Stomach (tissue), 19 donors: ENCODE measurements at places on chromosomes 16 and 17. TPM values are rescaled to one million over a fixed set of nuclear protein-coding genes. Genes with fewer than 3 reads are reported as not detected.

The PIEZO1 gene
- total RNA-seq: 81.7 TPM

- no peak for DNase-seq
Measured at GRCh38 chr17:81221371-81221841, 1.4 kb downstream of the CEP131 start.

- DNase-seq: peak; percentile 91
Measured at GRCh38 chr17:40191237-40192208, 14.3 kb downstream of the RAPGEFL1 start.

- DNase-seq: no peak
Measured at GRCh38 chr16:73319737-73320136, 271.8 kb upstream of the ZFHX3 start.

DNA sequence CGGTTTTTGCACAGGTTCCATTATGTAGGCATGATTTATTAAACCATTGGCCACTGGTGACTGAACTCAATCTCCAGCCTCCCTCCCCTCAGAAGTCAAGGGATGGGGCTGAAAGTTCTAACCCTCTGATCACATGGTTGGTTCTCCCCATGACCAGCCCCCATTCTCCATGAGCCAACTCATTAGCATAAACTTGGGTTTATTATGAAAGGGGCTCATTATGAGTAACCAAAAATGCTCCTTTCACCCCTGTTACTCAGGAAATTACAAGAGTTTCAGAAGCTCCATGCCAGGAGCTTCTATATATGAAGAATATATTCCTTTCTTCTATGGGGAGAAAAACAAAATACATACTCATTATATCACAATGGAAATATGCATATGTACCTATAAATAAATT, 555.3 kb downstream of the HS3ST4 start:
- no peak for DNase-seq

DNA sequence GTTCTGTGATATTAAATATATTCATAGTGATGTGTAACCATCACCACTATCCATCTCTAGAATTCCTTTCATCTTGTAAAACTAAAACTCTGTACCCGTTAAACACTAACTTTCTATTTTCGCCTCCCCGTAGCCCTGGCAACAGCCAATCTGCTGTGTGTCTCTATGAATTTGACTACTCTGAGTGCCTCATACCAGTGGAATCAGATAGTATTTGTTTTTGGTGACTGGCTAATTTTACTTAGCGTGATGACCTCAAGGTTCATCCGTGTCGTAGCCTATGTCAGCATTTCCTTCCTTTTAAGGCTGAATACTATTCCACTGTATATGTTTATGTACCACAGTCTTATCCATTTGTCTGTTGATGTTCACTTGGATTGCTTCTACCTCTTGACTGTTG, 18.2 kb downstream of the CHD9 start:
- no peak for DNase-seq

The NUP85 gene
- 220 TPM for total RNA-seq

The TMEM100 gene
- total RNA-seq: 23.2 TPM

- DNase-seq: peak; percentile 60
Measured at GRCh38 chr17:83199500-83200201, 120.2 kb downstream of the METRNL start.

- DNase-seq: peak; percentile 77
Measured at GRCh38 chr17:1460233-1460632, 4.2 kb upstream of the CRK start.

DNA sequence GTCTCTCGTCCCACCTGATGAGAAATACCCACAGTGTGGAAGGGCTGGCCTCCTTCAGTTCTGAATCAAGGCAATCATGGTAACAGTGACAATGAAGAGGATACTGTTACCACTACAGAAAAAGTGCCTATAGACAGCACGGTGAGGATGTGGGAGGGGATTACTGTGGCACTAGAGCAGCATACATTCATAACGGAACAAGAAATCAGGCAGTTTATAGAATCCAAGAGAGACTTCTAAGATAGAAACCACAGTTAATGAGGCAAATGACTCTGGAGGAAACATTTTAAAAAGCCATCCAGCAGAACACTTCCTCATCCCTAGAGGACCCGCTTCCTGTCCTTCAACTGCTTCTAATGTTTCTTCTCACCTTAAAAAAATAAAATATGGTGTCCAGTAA, 2.7 kb downstream of the RUSF1 start:
- DNase-seq: no peak

GRCh38 chr16:82481455-82481854, 145.3 kb upstream of the CDH13 start:
- no peak for DNase-seq

DNA sequence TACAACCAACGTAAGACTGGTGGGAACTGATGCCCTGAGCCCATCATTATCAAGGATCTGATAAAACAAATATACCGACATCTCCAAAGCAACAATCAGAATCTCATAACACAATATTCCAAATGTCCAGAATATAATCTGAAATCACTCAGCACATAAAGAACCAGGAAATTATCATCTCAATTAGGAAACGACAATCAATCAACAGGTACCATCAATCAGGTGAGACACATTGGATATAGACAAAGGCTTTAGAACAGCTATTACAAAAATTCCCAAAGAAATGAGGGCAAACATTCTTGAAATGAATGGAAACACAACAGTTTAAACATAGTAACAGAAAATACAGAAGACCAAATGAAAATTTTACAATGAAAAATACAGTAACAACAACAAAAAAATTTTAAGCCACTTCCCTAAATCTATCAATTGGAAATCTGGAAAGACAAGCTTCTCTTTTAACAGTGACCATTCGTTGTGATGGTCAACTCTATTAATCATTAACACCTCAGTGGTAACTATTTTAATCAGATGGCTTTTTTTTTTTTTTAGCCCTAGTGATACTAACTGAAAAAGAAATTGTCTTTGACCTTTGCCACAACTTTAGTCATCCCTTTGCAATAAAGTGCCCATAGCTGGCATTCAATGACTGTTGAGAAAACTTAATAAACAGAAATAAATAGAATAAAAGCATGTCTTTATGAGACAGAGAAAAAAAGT, 70.4 kb downstream of the USP32 start:
- DNase-seq: no peak

- no peak for DNase-seq
Measured at GRCh38 chr16:51831595-51832367, 680.7 kb upstream of the SALL1 start.

The ACSM2A gene
- not detected for total RNA-seq

- DNase-seq: no peak
Measured at GRCh38 chr17:60862482-60862881, 184.8 kb downstream of the BCAS3 start.

- DNase-seq: no peak
Measured at GRCh38 chr16:3091551-3091950, 7.5 kb downstream of the ZSCAN10 start.

GRCh38 chr16:53080345-53081031, 25.7 kb downstream of the CHD9 start:
- DNase-seq: peak; percentile 91

GRCh38 chr16:20016234-20016633, 57.5 kb downstream of the GPR139 start:
- no peak for DNase-seq

DNA sequence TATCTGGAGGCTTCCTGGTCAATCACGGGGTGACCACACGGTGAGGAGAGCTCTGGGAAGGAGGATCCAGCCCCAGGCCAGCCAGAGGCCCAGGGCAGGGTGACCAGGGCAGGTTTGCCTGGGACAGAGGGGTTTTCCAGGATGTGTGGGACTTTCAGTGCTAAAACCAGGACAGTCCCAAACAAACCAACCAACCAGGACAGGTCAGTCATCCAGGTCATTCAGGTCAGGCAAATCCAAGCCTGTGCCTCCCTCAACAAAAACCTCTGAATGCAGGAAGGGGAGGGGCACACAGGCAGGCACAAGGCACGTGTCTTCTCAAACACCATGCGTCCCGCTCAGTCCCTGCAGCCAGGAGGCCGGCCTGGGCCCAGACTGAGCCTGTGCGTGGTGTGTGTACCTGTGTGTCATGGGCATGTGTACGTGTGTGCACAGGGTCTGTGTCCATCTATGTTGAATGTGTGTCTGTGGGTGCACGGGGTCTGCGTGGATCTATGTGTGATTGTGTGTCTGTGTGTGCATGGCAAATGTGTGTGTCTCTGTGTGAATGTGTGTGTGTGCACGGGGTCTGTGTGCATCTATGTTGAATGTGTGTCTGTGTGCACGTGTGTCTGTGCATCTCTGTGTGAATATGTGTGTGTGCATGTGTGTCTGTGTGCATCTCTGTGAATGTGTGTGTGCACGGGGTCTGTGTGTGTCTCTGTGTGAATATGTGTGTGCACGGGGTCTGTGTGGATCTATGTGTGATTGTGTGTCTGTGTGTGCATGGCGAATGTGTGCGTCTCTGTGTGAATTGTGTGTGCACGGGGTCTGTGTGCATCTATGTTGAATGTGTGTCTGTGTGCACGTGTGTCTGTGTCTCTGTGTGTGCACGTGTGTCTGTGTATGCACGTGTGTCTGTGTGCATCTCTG, 78.9 kb downstream of the RTN4RL1 start:
- no peak for DNase-seq

DNA sequence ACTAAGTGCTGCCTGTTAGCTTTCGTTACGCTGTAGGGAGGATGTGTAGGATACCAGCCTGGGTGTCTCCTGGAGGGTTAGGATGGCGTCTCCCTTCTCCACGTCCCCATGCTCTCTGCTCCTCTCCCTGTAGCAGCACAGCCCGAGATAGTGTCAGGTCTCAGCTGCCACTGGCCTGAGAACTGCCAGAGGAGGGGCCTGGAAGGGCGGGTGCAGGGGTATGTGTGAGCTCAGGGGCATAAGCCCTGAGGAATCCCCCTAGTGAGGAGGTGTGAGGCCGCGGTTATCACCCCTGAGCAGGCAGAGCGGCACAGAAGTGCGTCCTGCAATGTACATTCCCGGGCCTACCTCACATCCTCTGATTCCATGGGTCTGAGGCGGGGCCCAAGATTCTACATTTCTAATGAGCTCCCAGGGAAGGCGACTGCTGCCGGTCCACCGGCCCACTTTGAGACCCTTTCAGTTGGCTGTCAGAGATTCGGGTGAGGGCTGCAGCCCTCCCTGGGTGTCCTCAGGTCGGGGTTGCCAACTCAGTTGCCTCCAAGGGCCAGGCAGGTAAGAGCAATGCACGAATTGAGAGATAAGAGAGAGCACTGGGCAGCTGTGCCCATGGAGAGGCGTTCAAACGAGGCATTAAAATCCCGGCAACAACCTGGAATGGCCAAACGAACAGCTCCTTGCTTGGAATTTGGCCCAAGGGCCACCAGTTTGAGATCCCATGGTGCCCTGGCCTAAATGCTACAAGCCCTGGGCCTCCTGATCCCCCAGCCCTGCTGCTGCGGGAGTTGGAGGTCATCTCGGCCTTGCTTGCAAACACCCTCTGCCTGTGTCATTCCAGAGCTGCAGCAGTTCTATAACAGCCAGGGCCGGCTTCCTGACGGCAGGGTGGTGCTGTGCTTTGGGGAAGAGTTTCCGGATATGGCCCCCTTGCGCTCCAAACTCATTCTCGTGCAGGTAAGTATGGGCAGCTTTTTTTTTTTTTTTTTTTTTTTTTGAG, 20.6 kb downstream of the IRF8 start:
- DNase-seq: no peak

- no peak for DNase-seq
Measured at GRCh38 chr17:78271419-78272170, 40.2 kb downstream of the TMEM235 start.

DNA sequence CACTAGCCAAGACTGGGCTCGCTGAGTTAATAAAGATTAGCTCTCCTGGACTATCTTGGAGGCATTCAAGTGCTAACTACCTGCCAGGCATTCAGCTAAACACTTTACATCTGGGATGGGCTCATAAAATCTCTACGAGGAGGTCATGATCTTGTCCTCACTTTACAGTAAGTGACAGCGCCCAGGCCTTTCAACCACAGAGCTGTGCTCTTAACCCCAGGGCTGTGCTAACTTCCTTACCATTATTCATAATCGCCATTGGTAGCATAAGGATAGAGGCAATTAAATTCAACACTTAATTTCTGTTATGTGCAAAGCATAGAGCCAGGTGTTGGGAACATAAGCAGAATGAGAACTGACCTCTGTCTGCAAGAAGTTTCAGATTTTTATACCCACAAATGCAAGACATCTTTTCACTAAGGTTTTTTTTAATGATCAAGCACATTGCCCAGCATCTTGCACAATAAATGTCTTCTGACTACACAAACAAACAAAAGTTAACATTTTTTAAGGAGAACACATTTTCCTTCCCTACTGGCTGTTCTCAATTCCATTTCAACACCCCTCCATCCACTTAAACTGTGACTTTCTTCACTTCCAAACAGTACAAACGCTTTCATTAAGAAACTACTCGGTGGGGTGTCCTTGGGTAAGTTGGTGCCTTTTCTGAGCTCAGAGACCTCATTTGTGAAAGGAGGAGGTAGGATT, 172.3 kb downstream of the C16orf78 start:
- DNase-seq: no peak

The ZNF624 gene
- not detected for total RNA-seq

DNA sequence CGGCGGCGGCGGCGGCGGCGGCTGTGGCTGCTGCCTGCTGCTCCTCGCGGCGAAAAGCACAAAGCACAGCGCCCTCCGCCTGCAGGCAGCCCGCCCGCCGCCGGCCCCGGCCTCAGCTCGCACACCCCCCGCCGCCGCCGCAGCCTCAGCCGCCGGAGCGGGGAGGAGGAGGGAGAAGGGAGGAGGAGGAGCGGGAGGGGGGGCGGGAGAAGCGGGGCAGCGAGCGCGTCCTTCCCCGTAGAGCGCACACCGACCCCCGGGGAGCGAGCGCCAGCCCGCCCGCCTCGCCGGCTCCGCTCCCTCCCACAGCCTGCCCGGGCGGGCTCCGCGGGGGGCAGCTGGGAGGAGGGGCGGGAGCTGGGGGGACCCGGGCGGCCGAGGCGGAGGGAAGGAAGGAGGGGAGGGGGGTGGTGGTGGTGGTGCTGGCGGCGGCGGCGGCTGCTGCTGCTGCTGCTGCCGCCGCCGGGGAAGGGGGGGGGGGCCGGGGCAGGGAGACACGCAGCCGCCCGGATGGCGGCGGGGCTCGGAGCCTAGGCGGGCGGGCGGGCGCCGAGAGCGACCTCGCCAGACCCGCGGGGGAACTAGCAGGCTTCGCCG, at the start of gene UBTF:
UBTF (minus strand) TSS at position 60 of the 597 bp plus-strand sequence. CDS start 1,446 bp downstream, outside the sequence.
- peak; percentile 93 for DNase-seq

The PMM2 gene
- total RNA-seq: 89.3 TPM

DNA sequence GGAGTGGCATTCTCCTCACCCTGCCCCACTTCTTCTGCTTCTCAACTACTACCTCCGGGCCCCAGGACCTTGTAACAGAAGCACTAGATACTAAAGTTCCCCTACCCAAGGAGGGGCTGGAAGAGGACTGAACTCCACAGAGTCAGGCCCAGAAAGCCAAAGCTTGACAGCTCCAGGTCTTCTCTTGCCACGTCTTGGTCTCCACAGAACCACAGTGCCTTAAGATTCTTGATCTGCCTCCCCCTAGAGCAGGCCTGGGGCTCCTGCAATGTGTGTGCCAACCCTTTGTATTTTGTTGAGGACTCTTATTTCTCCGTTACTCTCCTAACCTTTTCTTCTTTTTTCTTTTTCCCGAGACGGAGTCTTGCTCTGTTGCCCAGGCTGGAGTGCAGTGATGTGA, 4.0 kb downstream of the SLC16A13 start:
- no peak for DNase-seq

GRCh38 chr16:61050547-61050946, 985.7 kb downstream of the CDH8 start:
- peak; percentile 1 for DNase-seq

The RDM1 gene
- not detected for total RNA-seq

DNA sequence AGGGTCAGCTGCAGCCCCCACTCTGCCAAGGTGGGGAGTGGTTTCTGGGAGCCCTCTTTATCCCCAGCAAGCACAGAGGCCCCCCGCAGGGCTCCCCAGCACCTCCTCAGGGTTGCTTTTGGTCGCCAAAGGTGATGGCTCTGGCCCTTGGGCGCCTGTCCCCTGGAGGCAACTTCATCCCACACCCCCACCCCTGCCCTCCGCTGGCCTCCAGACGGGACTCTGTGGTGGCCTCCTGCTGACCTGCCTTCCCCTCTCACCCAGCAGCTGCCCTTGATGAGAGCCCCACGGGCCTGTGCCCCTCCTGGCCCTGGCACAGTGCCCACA, 7.8 kb upstream of the RHOT2 start:
- no peak for DNase-seq
